ENCODE measurements at places on chromosomes 13 and 19.

GRCh38 chr19:6674868-6675305 is 4.9 kb upstream of the TNFSF14 start:
- peak; percentile 43 for DNase-seq

- DNase-seq = no peak
Observed at GRCh38 chr13:47281991-47282390, 385.1 kb upstream of the HTR2A start.

DNA sequence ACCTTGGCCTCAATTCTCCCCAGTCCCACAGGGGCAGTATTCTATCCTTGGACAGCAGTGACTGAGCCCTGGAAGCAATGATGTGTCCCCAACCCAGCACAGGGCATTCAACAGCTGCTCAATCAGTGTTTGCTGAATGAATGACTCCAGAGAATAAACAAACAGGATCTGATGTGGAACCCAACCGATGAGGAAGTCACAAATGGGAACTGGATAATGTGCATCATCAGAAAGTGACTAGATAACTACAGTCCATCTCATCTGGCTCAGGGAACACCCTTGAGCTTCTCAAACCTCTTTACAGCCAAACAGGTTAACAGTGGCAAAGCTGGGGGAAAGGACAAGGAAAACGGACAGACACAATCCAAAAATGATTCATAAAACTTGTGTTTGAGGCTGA is 8.2 kb downstream of the SLC25A30 start:
- DNase-seq = no peak

GRCh38 chr13:65746406-65746921 is 1483.7 kb downstream of the PCDH9 start:
- DNase-seq = no peak

DNA sequence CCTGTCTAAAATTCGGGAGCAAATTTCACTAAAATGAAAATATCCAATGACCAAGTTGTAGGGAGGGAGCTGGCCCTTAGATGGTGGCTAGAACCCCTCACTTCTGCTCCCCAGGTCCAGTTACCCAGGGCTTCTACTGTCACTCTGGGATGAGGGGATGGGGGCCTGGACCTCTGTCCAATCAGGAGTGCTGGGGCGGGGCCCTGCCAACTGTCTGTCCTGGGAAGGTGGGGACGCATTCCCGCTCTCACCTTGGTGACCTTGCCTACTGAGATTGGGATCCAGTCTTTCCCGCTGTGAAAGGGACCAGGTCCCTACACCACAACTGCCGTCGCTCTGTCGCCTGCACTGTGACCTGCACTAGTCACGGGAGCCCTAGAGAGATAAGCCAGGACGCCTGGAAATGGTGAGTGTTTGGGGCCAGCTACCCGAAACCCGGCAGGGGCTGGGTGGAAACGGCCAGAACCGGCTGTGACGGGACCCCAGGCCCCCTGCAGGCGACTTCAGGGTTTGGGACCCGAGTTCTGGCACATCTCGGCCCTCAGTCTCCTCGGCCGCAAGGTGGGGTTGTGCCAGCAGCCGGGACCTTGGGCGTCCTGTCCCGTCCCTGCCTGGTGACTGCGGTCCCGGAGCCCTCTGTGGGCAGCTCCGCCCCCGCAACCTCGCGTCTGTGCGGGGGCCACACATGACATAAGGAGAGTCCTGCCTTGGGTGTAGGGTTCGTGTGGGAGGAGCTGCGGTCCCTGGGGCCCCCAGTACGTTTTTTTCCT is 22.8 kb downstream of the ZNF20 start:
- DNase-seq = no peak

- no peak for DNase-seq
Observed at GRCh38 chr19:11435833-11436313, 438 bp downstream of the PRKCSH start.

DNA sequence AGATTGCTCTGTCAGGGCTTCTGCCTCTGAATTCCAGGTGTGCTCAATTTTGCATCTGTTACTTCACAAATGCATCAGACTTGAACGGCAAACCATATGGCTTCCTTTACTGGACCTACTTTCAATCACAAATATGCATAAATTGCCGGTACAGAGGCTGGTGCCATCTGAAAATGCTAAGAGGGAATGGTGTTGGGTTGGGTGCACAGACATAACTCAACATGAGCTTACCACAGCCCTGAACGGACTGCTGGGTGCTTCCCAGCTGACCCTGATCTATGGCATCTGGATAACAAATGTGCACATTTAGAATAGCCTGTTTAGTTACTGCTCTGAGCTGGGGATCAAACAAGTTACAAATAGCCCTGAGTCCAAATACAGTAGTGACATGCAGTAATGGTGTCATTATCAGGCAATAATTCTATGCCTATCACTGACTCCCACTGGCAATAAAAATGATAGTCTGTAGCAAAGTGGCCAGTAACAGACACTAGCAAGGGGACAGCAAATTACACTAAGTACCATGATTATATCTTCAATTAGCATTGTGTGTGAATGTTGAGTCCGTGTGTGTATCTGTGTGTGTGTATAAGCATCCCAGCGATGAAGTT is 927.3 kb downstream of the DIAPH3 start:
- no peak for DNase-seq

DNA sequence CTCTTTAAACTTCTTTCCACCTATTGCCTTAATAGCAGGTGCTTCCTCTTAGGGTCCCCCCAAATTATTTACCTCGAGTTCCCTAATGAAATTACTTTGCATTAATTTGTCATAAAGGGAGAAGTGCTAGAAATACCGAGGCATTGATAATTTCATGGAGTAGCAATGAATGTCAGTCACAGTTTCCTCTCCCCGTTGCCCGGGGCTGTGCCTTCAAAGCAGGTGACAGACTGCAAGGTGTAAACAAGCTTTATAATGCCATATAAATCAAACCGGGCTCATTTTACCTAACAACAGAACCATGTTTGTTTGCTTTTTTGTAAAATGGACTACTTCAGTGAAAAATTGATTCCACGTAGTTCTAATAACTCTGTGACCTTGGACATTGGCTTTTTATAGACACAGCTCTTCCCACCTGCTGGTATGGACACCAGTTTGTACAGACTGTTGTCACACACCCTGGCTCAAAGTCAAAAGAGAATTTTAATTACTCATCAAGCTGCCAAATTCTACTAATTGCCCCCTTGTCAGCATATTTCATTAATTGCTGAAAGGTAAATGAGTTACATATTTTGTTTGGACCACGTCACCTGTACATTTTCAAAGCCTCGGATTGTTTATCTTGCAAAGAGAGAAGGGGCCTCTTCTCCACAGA is 171.1 kb downstream of the STK24 start:
- DNase-seq = no peak

- DNase-seq = no peak
Observed at GRCh38 chr19:9940778-9941177, 4.5 kb upstream of the OLFM2 start.
